Hematopoietic multipotent progenitor cell treated with erythropoietin and hydrocortisone succinate and interleukin-3 and kit ligand, for 15 days (in vitro differentiated cells): ENCODE measurements at places on chromosomes 1 and 21.
A peak's percentile ranks its signal among the peaks of the same experiment; 100 is the strongest.

- DNase-seq = no peak
These were observed 1316.8 kb upstream of the B3GALT2 start for GRCh38 chr1:194503209-194503608.

- DNase-seq = peak; percentile 89
These were observed 5.9 kb downstream of the RFX5 start for GRCh38 chr1:151340870-151341754.

DNA sequence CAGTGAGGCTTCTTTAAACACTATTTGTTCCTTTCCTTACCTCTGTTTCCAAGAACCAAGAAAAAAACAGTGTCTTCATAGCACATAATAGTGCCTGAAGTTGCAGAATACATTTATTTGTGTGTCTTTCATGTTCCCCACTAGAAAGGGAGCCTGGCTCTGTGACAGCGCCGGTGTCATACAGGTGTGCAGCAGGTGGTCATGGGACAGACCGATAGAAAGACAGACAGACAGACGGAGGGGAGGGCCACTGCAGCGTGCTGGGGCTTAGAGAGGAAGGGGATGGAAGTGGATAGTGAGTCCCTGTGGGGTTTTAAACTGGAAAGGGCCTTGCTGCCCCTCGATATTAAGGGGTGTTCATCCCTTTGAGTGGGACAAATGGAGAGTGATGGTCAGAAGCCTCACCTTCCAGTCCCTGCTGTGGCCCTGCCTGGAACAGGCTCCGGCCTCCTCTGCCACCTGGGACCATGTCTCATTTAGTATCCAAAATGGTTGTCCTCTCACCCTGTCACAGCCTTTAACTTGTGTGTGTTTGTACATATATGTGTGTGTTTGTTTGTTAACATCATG, 152.9 kb downstream of the PGBD5 start:
- no peak for DNase-seq

DNA sequence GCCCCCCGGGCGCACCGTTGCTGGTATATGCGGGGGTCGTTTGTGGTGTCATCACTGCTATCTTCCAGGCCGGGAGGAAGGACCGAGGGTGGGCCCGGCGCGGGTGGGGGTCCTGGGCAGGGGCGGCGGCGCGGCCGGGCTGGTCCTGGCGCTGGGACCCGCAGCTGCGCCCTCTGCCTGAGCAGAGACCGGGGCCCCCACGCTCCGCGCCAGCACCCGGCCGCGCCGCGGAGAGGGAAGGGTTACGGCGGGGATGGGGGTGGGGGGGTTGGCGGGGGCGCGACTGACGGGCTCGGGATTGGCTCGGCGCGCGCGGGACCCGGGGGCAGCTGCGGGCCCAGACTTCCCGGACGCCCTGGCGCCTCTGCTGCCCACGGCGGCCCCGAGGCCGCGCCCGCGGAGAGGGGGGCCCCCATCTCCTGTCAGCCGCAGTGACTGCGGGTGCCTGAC, 13.8 kb upstream of the SAMD11 start:
- DNase-seq = no peak

GRCh38 chr1:221394011-221394544, 347.8 kb downstream of the DUSP10 start:
- DNase-seq = no peak

- DNase-seq = no peak
These were observed 634 bp downstream of the ACTRT2 start for GRCh38 chr1:3021801-3022401.

DNA sequence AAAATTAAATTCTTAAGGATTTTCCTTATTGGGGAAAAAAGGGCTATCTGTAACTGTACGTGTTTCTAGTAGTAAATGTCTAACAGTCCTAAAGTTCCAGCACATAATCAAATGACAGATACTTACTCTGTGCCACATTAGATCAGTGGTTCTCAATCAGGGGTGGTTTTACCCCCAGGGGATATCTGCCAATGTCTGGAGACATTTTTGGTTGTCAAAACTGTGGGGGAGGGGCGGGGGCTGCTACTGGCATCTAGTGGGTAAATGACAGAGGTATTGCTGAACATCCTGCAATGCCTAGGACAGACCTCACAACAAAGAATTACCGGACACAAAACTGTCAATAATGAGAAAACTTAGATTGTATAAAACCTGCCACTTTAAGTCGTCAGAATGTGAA, 33.4 kb upstream of the PTPRC start:
- no peak for DNase-seq

- DNase-seq = no peak
These were observed 67.1 kb downstream of the MAN1C1 start for GRCh38 chr1:25683731-25684130.

GRCh38 chr21:33041981-33042380, 16.2 kb downstream of the OLIG2 start:
- no peak for DNase-seq

- DNase-seq = no peak
These were observed 30.2 kb downstream of the PLA2G4A start for GRCh38 chr1:186858923-186859322.

GRCh38 chr1:108815566-108815965, 41.3 kb downstream of the AKNAD1 start:
- DNase-seq = no peak

DNA sequence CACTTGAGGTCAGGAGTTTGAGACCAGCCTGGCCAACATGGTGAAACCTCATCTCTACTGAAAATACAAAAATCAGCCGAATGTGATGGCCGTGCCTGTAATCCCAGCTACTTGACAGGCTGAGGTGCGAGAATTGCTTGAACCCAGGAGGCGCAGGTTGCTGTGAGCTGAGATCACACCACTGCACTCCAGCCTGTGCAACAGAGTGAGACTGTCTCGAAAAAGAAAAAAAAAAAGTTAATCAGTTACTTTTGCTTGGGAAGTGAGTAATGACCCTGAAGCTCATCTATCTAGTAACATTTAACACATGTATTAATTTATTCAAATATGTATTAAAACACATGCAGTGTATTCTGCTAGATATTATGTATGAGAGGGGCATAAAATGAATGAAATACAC, 49.4 kb downstream of the ZNF326 start:
- DNase-seq = no peak

DNA sequence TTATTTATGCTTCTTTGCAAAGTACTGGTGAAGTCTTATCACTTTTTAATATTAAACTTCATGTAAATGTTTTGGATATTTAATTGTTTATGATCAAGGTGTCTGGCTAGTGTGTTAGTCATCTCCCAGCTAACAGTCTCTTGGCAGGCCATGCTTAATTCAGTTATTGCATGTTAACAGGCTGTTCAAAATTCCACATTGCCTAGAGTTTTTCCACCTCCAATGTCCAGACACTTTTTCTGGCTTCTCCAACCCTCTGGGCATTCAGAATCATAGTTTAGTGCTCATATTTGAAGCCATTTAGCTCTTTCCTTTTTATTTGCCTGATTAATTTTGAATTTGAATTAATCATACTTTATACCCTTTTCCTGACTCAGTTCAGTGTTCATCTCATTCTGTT, 69.2 kb downstream of the OLFML2B start:
- DNase-seq = no peak

DNA sequence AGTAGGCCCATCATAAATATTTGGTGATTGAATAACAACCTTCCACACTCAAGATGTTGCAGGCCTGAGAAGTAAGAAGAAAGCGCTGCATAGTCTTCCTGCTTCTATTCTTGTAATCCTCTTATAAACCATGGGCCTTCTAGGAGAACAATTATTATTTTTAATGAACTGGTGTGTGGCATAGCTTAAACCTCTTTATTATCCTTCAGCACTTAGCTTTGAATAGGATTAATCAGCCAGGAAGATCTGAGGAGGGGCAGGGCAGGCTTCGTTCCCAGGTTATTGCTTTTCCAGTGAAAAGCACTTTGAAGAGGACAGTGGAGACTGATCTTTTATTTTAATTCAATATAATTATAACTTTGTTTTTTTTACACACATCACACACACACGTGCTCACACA, 42.3 kb downstream of the KIF26B start:
- DNase-seq = no peak

- no peak for DNase-seq
These were observed 121.4 kb downstream of the TGFBR3 start for GRCh38 chr1:91764471-91765115.

DNA sequence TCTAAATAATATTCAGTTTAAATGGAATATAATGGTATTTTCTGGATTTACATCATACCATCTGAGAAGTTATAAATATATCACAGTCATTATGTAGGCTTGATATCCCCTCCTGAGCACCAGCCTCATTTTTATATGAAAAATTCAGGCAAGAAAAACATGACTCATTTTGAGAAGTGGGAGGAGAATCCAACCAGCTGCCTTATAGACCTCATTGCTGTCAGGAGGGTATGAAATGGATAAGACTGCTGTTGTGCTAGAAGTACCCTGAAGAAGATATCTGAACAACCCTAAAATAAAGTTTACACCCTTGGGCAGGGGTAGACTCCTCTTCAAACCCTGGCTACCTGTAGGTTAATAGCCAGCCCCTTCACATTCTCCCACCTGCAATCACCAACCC, 8.8 kb downstream of the GIPC2 start:
- DNase-seq = no peak

DNA sequence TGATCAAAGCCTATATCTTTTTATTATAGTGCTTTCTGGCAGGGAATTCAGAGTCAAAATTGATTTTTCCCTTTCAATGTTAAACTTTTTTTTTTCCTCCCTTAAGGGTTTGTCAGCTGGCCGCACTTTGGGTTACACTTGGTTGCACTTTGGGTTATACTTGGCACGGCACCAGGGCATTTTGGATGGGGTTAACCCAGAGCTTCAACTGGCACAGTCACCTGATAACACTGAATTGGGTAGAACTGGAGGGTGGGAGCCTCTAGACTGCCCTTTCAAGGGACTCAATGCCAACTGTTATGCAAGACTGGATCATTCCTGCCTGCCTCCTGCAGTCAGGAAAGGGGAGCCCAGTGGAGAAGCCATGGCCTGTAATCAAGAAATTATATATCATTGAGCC, 211.5 kb downstream of the KCNJ6 start:
- no peak for DNase-seq

DNA sequence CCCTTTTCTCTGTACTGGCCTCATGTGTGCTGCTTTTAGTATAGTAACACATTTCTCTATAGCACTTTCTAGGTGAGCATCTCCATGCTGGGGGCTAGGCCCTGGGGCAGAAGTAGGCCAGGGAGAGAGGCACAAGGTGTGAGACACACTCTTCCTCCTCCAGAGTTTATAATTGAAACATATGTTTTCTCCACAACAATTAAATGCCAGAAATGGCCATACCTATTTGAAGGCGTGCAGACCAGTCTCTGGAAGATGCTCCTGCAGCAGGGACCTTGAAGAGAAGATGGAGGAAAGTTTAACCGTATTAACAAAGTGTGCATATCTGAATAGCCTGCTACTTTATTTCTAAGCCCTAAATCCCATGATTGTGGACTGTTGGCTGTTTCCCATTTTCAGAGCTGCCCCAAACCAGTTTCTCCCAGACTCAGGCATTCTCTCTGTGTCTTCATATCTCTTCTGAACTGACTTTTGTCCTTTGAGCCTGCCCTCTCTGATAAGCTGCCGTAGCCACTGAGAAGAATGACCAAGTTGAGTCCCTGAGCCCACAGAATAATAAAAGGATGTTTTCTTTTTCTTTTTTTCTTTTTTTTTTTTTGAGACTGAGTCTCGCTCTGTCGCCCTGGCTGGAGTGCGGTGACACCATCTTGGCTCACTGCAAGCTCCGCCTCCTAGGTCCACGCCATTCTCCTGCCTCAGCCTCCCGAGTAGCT, 81.3 kb downstream of the LRRC8D start:
- no peak for DNase-seq

- no peak for DNase-seq
These were observed 57.0 kb downstream of the GPR161 start for GRCh38 chr1:168079761-168080160.

DNA sequence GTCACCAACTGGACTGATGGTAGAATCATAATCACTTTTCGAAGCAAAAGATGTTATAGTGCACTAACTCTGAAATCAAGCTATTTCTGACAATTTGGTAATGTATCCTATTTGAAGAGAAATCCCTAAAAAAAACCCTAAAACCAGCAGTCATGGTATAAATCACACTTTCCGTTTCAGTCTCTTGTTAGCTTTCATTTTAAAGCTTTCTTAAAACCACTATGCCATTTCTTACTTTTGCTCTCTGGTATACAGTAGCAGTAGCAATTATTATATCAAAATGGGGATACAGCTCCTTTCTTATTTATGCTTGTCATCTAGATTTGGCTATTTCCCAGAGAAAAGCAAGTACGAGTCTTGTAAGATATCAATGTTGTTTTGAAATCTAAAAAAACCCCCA, 323.3 kb downstream of the KCTD3 start:
- no peak for DNase-seq

- DNase-seq = peak; percentile 7
These were observed 57.2 kb downstream of the CENPF start for GRCh38 chr1:214660190-214660589.

DNA sequence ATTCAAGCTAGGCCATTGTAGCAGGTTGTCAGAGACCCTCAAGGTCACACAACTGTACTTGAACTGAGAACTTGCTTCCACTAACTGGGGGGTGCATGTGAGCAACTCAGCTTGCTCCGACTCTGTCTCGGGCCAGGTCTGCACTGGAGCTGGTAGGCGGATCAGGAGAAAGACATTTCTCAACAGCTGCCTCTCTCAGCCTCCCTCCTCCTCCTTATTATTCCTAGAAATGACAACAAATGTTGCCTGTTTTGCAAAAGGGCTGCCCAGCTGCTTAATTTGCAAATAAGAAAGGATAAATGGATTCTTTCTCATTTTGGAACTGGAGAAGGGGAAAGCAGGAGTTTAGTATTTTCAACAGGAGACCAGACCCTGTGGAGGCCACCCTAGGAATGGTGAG, 140.5 kb downstream of the RHOU start:
- DNase-seq = no peak

- DNase-seq = no peak
These were observed 15.9 kb upstream of the OLFML3 start for GRCh38 chr1:113963281-113963906.

GRCh38 chr1:225763716-225764548, 13.7 kb upstream of the SRP9 start:
- no peak for DNase-seq

GRCh38 chr21:46100906-46101305, 3.0 kb downstream of the COL6A2 start:
- DNase-seq = no peak

GRCh38 chr1:56569661-56570060, 9.7 kb downstream of the PLPP3 start:
- no peak for DNase-seq

- DNase-seq = no peak
These were observed 7.8 kb upstream of the PTTG1IP start for GRCh38 chr21:44881198-44881872.

- DNase-seq = no peak
These were observed 55.6 kb upstream of the FMOD start for GRCh38 chr1:203406446-203407045.

DNA sequence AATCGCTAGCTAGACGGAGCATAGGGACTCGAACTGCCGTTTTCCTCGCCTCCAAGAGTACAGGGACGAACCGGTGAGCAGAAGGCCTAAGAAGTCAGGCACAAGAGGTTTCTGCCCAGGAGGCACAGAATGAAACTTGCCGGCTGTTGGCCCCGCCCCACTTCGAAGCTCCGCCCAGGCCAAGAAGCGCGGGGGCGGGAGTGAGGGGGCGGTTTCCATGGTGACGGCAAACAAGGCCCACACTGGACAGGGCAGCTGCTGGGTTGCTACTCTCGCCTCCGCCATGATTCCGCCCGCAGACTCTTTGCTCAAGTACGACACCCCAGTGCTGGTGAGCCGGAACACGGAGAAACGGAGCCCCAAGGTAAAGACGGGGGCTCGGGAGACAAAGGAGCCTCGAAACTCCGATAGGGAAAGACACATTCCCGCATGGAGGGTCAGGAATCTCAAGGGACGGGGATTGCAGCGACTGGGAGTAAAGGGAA, at the start of gene DNALI1:
Gene DNALI1 (plus strand): TSS at position 229 of the 485 bp plus-strand sequence. CDS start 55 bp downstream, at position 284.
- DNase-seq = peak; percentile 58
